ENCODE measurements at places on chromosomes 16 and 17.

- DNase-seq: no peak
Observed at GRCh38 chr16:58510097-58510775, 5.1 kb upstream of the SETD6 start.

GRCh38 chr17:74852237-74853047 is 7.2 kb downstream of the GRIN2C start:
- peak; percentile 32 for DNase-seq

- no peak for DNase-seq
Observed at GRCh38 chr17:82370471-82371332, 863 bp upstream of the UTS2R start.

DNA sequence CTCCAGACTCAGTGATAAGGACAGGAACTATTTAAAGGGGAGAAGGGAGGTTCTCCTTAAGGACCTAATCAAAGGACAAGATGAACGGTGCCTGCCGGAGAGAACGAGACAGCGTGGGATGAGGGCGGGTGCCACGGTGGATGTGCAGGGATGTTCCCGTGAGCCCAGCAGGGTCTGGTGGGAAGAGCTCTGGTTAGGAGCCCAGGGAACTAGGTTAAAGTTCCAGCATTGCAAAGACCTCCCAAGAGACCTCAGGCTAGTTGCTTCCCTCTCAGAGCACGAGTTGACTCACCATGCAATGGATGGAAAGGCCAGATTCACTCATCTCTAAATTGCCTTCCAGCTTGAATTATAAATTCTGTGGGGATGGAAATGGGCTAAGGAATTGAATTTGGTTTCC is 14.7 kb downstream of the CCR7 start:
- no peak for DNase-seq

GRCh38 chr17:63376949-63377348 is 69.2 kb downstream of the CYB561 start:
- no peak for DNase-seq

DNA sequence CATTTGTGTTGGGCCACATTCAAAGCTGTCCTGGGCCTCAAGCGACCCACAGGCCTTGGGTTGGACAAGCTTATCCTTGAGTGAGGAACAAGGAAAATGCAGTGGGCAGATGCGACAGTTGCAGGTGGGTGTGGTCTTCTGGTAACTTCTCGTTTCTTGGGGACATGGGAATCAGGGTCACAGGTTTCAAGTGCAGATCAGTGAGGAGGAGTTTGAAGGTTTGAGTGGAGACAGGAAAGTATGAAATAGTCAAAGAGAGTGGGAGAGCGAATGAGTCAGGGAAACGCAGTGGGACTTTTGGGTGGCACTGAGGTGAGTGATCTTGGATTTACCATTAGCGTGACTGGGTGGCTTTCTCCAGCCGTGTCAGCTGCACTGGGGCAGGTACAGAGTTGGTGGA is 15.4 kb upstream of the CCL22 start:
- DNase-seq: no peak

GRCh38 chr17:75507733-75508719 is 7.3 kb downstream of the CASKIN2 start:
- no peak for DNase-seq

GRCh38 chr16:30535777-30536190 is 1.1 kb upstream of the ZNF747 start:
- peak; percentile 87 for DNase-seq

DNA sequence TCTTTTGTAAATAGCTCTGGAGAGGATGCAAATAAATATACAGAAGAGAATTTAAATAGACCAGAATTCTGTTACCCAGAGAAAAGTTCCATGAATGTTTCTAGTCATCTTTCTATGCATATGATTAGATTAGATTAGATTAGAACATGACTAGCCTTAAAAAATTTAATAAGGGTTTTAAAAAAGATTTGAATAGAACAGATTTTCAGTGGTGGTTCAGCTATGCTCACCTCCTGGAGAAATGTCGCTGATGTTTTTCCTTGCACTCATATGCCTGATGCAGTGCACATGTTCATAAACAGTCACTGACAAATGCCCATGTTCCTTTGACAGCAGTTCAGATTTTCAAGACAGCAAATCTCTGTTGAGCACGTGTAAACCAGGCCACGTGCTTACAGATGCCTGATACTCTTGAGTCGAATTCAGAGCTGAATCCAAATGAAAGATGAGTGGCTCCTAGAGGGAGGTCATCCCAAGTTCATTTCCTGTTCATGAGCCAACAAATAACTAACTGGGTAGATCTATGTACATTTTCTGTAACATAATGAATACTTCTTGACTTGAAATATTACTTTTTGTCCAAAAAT is 19.9 kb upstream of the RAB11FIP4 start:
- DNase-seq: no peak

- no peak for DNase-seq
Observed at GRCh38 chr17:42849451-42850181, 1.4 kb upstream of the AOC3 start.

GRCh38 chr16:11824362-11824761 is 27.0 kb downstream of the RSL1D1 start:
- peak; percentile 50 for DNase-seq

GRCh38 chr16:77409311-77409710 is 25.5 kb downstream of the ADAMTS18 start:
- no peak for DNase-seq

GRCh38 chr17:28774206-28774605 is 30.4 kb downstream of the TRAF4 start:
- no peak for DNase-seq

GRCh38 chr17:60577147-60577915 is 22.7 kb upstream of the PPM1D start:
- peak; percentile 55 for DNase-seq

- no peak for DNase-seq
Observed at GRCh38 chr17:30547778-30548573, 70.8 kb downstream of the GOSR1 start.

DNA sequence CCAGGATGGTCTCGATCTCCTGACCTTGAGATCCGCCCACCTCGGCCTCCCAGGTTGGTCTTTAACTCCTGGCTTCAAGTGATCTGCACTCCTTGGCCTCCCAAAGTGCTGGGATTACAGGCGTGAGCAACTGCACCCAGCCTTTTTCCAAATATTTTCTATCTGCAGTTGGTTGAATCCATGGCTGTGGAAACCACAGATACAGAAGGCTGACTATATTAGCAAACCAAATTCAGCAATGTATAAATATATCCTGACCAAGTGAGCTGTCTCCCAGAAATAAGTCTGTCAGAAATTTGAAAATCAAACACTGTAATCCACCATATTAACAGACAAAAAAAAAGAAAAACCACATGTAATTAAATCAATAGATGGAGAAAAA is 9.6 kb downstream of the CFDP1 start:
- DNase-seq: no peak

- peak; percentile 74 for DNase-seq
Observed at GRCh38 chr16:27355610-27356009, 41.8 kb downstream of the IL4R start.

DNA sequence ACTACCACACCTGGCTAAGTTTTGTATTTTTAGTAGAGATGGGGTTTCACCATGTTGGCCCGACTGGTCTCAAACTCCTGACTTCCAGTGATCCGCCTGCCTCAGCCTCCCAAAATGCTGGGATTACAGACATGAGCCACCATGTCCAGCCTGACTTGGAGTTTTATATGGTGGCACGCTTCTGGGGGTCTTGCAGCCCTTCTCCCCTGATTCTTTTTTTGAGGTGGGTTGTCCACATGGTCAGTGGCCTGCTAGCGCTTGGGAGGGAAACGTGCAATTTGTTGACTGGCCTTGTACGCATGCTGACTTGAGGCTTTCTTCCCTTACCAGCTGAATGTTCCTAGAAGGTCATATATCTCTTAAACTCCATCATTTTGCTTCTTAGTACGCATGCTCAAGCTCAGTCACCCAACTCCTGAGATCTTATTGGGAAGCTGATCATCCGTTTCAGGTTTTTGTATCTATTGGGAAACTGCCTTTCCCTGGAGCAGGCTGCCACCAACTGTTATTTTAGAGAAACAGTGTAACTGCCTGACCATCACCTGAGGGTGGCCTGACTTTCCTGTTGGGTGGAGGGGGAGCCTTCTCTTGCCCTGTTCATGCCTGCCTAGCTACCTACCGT is 13.7 kb upstream of the LDHD start:
- peak; percentile 44 for DNase-seq

GRCh38 chr16:30778549-30779244 is 8.3 kb downstream of the ZNF629 start:
- peak; percentile 41 for DNase-seq

DNA sequence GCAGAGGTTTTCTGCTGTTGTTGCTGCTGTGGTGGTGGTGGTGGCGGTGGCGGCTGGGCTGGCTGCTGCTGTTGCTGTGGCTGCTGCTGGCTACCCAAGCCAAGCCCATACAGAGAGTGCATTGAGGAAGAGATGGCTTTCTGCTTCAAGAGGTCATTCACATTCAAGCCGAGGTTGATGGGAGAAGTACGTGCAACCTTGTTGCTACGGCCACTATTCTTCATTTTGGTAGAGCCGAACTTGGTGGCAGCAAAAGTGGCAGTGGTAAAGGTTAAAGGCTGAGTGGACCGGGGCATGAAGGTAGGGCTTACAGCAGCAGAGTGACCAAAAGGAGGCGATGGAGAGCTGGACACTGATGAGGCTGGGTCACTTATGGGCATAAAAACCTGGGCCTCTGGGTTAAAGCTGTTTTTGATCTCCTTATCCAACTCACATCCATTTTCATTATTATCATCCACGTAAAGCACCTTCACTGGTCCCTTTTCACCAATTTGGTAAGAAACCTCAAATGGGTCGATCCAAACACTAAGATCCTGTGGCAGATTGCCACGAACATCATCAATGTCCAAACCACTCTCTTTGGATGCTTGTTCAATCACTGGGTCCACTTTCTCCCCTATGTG is 2.8 kb downstream of the TOB1 start:
- peak; percentile 58 for DNase-seq

- no peak for DNase-seq
Observed at GRCh38 chr17:31158746-31159377, 64.1 kb downstream of the NF1 start.

DNA sequence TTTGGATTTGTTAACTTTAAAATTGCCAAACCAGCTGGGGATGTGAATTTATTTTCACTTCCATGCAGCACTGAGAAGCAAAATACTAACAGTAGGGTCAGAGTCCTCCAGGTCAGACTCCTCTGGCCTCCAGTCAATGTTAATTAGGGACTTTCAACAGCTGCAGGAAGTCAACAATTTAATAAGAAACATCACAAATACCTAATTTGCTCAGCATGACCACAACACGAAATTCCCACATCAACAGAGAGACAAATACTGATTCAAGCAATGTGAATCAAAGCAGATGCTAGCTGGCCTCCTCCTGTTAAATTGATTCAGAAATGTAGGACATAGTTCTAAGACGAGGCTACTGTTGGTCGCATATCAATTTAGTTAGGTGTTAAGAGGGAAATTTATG is 111.7 kb downstream of the ABCA8 start:
- DNase-seq: no peak

GRCh38 chr16:23119570-23119969 is 29.7 kb downstream of the USP31 start:
- no peak for DNase-seq

GRCh38 chr16:78648517-78648916 is 549.1 kb downstream of the WWOX start:
- no peak for DNase-seq

GRCh38 chr16:65125322-65125721 is 3.5 kb upstream of the CDH11 start:
- no peak for DNase-seq

- no peak for DNase-seq
Observed at GRCh38 chr17:30155389-30155788, 38.8 kb downstream of the NSRP1 start.

DNA sequence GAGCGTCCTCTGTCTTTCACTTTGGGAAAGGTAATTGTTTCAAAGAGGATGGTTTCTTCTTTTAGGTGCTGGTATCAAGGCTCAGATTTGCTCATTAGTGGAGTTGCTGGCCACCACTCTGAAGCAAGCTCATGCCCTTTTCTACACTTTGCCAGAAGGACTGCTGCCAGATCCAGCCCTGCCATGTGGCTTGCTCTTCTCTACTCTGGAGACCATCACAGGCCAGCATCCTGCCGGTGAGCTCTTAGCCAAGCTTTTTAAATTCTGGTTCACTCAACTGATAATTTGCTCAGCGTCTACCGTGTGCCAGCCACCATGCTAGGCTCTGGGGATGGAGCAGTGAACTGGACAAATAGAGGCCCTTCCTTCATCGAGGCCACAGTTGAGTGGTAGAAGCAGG is 4.3 kb downstream of the COG1 start:
- no peak for DNase-seq

DNA sequence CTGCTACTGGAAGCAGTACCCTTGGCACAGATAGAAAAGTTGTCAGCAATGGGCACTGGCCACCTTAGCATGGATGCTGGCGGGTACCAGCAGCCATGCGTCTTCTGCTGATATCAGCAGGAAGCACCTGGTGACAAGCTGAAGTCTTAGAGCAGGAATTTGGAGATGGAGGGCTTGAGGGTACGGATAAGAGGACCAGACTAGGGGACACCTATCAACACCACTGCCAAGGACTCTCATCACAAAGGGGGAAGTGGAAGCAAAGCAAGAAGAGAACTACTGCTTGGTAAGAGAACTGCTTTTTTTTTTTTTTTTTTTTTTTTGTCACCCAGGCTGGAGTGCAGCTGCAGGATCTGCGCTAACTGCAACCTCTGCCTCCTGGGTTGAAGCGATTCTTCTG is 35.4 kb upstream of the LYRM9 start:
- DNase-seq: peak; percentile 78

- no peak for DNase-seq
Observed at GRCh38 chr17:63423963-63424362, 22.1 kb downstream of the CYB561 start.

- DNase-seq: no peak
Observed at GRCh38 chr16:57021757-57022156, 32.4 kb downstream of the NLRC5 start.

DNA sequence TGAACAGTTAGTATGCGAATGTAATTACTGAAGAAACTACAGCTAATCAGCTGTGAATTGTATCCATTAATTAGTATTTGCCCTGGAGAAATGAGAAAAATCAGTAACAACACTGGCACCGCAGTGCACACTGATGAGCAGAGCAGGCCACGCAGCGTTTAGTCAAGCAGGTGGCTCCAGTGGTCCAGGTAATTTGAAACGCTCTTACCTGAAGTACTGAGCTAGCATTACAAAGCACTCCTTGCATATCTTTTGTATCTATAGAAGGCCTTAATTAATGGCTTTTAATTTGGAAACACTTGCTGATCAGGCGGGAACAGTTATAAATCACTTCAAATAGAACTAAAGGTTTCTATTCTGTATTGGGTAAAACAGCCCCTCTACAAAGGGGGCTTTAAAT is 76.4 kb downstream of the TOX3 start:
- DNase-seq: no peak

DNA sequence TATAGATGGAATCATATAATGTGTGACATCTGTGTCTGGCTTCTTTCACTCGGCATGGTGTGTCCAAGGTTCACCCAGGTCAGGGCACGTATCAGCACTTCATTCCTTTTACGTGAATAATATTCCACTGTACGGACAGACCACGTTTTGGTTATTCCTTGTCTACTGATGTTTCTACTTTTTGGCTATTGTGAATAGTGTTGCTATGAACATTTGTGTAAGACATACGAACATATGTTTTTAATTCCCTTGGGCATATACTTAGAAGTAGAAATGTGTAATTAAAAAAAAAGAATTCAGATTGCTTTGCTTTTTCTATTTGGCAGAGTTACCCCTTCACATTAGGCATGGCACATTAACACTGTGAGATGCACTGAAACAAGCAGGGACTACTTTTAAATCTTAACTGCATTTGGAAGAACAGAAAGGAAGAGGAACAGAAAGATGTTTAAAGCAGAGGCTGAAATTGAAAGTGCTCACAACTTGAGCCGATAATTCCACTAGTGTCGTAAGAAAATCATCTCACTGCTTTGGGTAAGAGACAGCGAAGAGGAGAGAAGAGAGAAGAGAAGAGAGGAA is 105.3 kb downstream of the VPS53 start:
- no peak for DNase-seq
